Smooth muscle cell of the pulmonary artery (primary cell): ENCODE measurements at places on chromosomes 4 and X. TPM values are rescaled to one million over a fixed set of nuclear protein-coding genes. Genes with fewer than 3 reads are reported as not detected.

The TMPRSS11A gene
- total RNA-seq, result not detected in 2 replicates

The PAGE1 gene
- total RNA-seq, result not detected in 2 replicates

The REPS2 gene
- total RNA-seq, result 0.66 and 0.72 TPM in 2 replicates

The ZMAT1 gene
- 0.98 and 1.1 TPM in 2 replicates for total RNA-seq

The ASB11 gene
- not detected in 2 replicates for total RNA-seq

The FOXR2 gene
- total RNA-seq, result not detected in 2 replicates

The CTAG1B gene
- not detected in 2 replicates for total RNA-seq

The INTS12 gene
- total RNA-seq, result 13.7 and 15.1 TPM in 2 replicates

The USP27X gene
- total RNA-seq, result 3.4 and 3.9 TPM in 2 replicates

The ING2 gene
- total RNA-seq, result 8.9 and 11.6 TPM in 2 replicates
